ENCODE measurements at places on chromosomes 4 and X.

DNA sequence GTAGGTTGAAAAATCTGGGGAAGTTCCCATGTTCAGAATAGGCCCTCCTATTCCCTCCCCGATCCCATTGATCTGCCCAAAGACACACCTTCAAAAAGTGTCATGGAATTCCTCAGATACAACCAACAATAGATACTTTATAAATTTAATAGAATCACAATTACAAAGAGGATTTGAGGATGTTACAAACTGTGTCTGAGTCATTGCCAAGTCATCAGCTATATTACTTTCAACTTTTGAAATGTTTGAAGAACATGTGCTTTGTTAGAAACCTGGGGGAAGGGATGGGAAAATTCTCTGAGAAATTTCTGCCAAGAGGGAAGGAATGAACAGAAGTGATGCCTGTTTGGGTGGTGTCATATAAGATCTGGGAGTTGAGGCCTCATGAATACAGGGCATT lies 46.7 kb downstream of the KCNIP4 start:
- no peak for DNase-seq

DNA sequence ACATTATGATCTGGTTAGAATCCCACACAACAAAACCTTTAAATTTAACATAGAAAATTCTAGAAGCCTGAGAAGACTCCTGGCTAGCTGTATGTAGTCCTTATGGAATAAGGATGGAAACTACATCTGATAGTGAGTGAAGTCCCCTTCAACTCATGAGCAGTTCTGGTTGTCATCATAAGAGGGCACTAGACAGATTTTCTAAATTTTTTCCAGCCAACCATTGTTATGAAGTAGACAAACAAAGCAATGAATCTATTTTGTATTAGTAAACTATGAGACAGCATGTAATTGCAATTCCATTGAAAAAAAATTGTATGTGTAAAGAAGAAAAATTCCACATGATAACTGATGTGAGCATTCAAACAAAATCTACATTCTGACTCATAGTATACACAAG lies 35.2 kb downstream of the PWWP3B start:
- no peak for DNase-seq

- no peak for DNase-seq
Observed at GRCh38 chr4:113957956-113958355, 21.5 kb downstream of the ARSJ start.

DNA sequence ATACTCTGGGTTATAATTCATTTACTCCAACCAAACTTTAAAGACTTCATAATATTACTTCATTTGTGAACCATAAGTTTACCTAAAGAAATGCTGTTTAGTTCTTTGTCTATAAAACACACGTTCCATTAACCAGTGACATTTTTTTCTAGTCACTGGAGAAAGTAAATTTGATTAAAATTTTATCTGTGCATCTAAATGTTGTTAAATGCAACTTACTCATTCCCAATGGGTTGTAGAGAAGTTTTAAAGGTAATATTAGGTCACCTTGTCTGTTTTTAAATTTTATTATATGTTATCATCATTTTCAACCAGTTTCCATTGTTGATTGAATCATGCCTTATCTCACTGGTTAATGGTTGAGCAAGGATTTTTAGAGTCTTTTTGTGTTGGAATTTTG lies 401.4 kb downstream of the CCSER1 start:
- no peak for DNase-seq

Data from stimulated activated CD4-positive, alpha-beta T cell treated with anti-CD3 and anti-CD28 coated beads, Interleukin-2, amount 100 ng/mL, for 24 hours (primary cell).